HTR-8/SVneo (cell line): ENCODE measurements at places on chromosomes 13 and 19.

DNA sequence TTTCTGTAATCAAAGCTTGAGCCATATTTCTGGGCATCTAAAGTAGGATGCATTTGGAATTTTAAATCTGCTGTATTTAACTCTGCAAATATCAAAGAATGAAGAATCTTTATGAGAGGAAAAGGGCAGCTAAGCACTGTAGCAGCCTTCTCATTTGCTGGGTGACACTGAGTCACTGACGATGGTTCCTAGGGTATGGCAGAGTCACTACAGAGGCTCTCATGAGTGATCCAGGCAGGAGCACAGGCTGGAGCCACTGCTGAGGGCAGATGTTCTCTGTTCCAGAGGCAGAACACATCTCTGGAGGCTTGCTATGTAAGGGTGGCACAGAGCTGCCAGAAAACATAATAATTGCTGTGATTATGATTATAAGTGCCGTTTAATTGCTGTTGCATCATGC is 340.7 kb upstream of the HTR2A start:
- no peak for DNase-seq

GRCh38 chr19:28542394-28543243 is 670.3 kb downstream of the UQCRFS1 start:
- no peak for DNase-seq

GRCh38 chr19:38211766-38212165 is 12.3 kb downstream of the DPF1 start:
- no peak for DNase-seq

DNA sequence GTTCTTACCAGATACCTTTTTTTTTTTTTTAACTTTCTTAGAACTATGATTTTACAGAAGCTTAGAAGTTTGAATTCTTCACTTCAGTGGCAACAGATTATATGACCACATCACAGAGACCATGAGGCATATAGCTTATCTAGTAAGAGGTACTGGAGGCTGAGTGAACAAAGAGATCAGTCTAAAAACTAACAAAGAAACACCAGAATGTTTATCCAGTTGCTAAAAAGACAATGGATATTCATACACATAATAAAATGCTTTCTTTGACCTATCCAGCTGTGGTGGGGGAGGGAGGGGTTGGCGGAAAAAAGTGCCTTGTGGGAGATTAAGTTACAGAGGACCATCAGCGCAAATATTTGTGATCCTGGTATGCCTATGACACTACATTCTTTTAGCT is 34.7 kb upstream of the SLITRK6 start:
- DNase-seq: no peak

DNA sequence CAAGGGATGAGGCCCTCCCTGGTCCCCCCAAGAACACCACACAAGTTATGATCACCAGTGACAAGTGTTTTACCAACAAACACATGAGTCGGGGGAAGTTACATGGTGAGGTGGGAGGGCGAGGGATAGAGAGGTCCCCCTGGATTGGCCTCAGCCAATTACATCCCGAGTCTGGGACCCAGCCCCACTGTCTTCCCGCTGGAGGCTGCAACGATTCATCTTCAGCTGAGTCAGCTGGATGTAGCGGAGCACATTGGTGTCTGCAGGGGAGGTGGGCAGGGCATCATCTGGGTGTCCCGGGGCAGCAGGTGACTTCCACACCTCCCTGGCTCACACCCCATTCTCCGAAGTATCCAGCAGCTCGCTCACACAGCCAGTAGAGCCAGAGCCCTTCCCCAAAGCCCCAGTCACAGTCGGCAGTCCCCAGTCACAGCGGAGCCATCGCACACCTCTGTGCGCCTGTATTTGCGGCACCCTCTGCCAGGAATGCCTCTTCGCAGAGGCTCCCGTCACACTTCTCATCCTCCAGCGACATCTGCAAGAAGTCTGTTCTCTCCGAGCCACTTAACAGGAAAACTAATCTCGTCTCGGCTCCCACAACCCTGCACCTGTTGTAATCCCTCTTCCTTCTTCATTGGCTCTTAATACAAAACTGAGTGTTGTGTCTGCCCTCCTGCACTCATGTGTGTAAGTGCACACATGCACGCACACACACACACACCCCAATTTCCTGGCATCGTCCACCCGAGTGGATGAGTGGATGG is 2.0 kb downstream of the TTC9B start:
- DNase-seq: no peak

DNA sequence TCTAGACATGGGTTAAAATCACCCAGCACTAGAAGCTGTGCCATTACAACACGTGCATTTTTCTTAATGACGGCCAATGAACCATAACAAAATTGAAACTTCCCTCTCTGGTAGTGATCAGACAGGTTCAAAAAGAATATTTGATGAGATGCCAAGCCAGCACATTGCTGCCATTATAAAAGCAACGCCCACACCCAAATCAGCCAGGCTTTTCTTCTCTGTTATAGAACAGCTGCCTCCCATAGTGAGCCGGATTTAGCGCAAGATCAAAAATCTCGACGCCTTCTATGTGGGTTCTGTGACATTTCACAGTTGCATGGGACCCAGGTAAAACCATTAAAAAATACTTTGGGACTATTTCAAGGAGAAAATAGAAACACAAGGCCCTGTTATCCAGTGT is 1158.0 kb downstream of the EFNB2 start:
- no peak for DNase-seq
